ENCODE measurements at places on chromosomes 1 and 21. TPM values are rescaled to one million over a fixed set of nuclear protein-coding genes. Genes with fewer than 3 reads are reported as not detected.

DNA sequence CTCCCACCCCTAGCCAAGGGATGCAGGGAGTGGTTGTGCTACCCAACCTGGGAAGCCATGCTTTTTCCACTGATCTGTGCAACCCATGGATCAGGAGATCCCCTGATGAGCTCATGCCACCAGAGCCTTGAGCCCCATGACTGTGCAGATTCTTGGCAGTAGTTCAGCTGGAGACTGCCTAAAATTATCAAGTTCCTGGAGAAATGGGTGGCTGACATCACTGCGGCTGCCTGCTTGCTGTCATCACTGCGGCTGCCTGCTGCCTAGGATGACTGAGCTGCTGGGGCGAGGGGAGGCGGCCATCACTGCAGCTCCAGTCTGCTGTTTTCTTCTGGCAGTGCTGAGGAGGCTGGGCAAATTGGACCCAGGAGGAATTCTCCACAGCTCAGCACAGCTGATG, 159.2 kb downstream of the AGBL4 start:
- no peak for DNase-seq

DNA sequence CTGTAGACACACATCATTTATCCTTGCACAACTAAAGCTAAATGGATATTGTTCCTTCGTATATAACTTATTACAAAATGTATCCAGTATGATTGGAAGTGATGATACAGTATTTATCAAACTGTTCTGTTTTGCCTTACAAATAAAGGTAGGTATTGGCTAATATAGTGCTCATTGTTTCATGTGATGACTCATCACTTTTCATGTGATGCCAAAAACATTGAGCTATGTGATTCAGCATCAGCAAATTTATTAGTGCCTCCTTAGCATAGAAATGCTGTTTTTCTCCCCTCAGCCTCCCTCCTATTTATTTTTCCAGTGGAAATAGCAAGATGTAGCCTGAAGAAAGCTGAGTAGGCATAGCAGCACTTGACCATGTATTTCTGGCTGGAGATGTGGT, 228.6 kb upstream of the LYPLAL1 start:
- DNase-seq: no peak

DNA sequence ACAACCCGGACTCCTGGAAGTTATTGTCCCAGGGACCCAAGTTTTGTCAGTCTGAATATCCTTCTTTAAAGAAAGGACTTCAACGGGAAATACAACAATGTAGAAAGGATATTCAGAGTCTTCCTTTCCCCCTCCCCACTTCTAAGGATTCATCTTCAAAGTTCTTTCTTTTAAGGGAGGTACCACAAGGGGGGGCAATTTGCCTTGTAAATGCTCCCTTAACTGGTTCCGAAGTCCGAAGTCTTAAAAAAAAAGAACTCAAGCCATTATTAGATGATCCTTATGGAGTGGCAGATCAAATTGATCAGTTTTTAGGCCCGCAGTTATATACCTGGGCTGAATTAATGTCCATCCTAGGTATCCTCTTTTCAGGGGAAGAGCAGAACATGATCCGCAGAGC, 47.0 kb downstream of the SERINC2 start:
- peak; percentile 45 for DNase-seq

- no peak for DNase-seq
Measured at GRCh38 chr1:211842518-211842917, 12.0 kb upstream of the LPGAT1 start.

- DNase-seq: peak; percentile 72
Measured at GRCh38 chr1:118184739-118185083, 317 bp downstream of the SPAG17 start.

TESK2 gene
- 3.7 TPM for total RNA-seq

DNA sequence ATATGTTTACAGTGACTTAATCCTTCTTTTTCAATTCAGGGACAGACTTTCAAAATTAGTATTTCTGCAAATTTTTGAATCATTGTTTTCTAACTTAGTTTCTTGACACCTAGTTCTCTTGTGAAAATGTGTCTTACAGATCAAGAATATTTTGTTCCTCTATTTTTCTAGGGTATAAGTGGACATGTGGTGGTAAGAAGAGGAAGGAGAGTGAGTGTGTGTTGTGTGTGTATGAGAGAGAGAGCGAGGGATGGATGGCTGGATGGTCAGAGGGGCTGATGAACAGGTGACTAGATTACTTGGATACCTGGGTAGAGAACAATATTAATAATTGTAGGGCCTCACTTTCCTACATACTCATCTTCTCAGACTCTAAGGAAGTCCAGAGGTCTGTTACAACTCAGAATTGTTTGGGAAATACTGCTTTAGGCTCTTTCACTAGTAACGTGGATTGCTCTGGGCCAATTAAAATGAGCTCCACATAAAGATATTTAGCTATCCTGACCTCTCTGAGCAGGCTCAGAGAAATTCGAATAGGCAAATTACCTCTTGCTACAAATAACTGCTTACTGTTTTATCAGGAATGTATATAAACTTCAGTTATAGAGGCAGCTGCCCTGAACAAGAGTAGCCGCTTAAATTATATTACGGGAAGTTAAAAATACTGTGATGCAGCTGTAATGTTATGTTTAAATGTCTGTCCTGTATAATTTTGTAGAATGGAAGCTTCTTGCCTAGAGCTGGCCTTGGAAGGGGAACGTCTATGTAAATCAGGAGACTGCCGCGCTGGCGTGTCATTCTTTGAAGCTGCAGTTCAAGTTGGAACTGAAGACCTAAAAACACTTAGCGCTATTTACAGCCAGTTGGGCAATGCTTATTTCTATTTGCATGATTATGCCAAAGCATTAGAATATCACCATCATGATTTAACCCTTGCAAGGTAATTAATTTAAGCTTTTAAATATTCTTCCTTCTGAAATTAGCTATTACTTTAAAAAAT, 19.7 kb downstream of the GPSM2 start:
- DNase-seq: no peak

All from K562 (cell line).